ENCODE measurements at places on chromosomes 12 and 14.

- DNase-seq = no peak
These were observed 77.5 kb downstream of the SSPN start for GRCh38 chr12:26272851-26273250.

DNA sequence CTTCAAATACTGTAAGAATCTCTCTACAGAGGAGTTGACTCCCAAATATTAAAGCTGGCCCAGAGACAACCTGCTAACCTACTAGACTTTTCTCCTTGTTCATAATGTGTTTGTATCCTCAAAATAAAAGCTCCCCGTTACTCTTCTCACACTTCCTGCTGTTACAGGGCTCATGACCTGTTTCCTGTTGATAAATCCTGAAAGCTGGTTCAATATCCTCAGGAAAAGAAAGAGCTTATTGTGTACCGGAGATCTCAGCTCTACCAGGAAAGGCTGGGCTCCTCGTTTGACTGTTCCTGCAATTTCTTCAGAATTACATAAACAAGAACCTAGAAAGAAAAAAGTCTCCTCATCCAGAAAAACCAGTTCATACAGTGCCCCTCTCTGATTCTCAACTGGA lies 30.8 kb downstream of the CLEC1A start:
- DNase-seq = no peak

DNA sequence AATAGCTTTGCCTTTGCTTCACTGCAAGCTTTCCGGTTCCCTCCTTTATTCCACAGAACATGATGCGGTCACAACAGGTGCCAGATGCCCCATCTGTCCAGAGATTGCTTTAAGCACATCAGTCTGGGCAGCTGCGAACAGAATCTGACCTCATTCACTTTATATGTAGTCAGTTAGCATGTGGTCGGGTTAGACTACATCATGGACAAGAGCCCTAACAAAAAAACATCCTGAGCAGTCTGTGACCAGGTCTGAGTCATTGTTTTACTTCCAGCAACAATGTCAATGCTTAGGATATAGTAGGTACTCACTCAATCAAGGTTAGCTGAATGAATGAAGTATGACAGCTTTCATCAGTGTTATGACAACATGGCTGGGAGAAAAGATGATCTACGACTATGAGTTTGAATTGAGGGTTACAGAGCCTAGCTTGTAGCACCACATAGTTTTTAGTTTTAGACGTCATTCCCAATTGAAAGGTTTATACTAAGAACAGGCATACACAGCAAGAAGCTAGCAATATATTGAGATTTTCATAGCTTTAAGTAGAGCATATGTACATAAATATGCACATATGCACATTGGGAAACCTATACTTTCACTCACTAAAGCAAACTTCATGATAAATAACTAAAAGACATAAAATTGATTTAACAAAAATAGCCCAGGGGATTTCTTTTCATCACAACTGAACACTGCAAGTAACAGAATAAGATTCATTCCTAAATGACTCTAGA lies 64.2 kb upstream of the TMCC3 start:
- DNase-seq = no peak

DNA sequence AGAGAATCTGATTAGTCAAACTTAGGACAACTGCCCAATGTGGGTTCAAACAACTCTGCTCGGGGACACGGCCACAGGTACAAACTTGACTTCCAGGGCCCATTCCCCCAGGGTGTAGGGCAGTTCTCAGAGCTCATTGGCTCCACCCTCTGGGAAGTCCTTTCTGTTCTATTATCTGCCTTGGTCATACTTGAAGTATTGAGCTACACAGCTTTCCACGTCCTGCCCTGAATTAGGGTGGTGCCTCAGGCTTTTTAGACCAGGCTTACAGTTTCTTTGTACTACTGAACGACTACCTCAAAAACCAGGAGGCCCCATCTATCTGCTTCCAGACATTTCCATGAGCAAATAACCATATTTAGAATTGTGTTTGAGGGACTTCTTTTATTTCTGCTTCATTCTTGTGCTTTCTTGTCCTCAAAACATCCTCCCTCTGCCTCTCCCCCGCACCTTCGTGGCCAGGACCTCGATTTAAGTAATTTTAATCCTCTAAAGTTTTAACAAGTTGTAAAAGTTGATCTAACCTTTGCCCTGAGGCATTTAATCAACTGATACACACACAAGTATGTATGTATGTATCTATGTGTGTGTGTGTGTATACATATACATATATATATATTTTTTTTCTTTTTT lies 281.7 kb upstream of the AMIGO2 start:
- no peak for DNase-seq

DNA sequence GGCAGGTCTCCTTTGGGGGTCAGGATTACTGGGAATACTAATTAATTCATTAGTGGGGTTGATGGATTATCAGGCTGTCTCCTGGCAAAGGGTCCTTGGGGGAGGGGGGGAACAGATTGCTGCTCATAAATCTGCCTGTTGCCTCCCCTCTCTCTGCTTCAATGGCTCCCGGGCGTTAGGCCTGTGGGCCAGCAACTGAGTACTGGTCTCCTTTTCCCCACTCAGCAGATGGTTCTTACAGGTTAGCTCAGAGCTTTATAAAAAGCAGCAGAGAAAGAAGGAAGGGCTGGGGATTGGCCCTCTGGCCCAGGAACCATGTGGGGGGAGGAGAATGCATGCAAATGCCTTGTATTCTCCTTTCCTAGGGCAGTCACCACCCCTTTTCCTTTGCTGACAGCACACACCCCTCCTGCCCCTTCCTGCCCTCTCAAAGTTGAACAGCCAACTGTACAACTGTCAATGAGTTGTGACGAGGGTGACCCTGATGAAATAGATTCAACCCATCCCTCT lies 2.3 kb upstream of the NEUROD4 start:
- DNase-seq = no peak

DNA sequence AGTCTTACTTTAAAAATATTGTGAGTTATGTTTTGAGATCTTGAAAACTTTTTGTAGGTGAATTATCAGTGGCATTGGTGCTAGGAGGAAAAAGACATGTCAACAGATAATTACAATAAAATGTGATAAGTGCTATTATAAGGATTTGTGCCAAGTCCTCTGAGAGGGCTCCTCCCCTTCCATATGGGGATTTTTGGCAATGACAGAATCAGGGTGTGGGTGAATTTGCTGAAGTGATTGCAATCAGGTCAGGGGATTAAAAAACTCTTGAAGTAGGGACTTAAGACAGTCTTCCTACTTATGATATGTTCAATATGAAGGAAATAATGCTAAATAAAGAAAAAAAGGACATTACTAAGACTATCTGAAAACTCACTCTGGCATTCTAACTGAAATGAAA lies 122.5 kb downstream of the SLC15A5 start:
- DNase-seq = no peak

DNA sequence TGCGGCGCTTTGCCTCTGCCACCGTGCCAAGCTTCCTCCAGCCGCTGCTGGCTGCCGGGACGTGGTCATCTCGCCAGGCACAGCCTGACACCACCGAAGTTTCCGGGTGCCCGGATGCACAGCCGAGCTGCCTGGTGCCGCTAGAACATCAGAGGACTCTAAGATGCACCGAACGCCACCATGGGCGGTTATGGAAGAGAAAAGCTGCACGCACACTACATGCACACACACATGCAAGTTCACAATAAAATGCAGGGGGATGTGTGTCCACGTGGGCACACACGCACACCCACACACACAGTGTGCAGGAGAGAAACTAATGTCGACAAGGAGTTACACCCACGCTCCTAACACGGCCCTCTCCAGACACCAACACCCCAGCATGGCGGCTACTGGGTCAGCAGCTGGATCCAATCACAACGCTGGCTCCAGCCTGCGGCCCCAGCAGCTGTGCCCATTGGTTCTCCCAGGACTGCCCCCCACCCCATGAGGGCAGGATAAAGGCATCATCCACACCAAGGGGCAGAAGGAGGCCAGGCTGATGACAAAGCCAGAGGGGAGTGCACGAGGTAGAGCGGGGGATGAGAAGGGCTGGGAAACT lies 82.7 kb downstream of the BCL11B start:
- DNase-seq = no peak

DNA sequence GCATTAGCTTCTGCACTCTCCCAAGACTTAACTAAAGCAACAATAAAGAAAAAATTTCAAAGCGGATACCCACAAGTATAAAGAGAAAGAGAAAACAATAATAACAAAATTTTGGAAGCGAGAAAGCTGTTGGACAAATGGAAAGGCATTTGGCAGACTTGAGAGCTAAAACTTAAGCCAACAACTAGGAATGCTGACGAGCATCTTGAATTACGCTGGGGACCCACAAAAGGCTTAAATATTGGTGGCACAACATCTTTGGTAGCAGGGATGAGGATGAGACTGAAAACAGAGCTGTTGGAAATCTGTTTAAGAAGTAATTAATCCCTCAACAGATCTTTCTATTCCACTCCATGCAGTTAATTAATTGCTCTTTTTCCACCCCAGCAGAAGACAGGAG lies 49.8 kb downstream of the LLPH start:
- DNase-seq = no peak

- no peak for DNase-seq
These were observed 147.6 kb downstream of the PHETA1 start for GRCh38 chr12:111221062-111222026.

- DNase-seq = no peak
These were observed 125.6 kb downstream of the RGS6 start for GRCh38 chr14:72057701-72058285.

GRCh38 chr14:95264271-95264973 lies 55.3 kb downstream of the CLMN start:
- DNase-seq = no peak

- no peak for DNase-seq
These were observed 341.2 kb upstream of the NAV3 start for GRCh38 chr12:77489331-77489970.

DNA sequence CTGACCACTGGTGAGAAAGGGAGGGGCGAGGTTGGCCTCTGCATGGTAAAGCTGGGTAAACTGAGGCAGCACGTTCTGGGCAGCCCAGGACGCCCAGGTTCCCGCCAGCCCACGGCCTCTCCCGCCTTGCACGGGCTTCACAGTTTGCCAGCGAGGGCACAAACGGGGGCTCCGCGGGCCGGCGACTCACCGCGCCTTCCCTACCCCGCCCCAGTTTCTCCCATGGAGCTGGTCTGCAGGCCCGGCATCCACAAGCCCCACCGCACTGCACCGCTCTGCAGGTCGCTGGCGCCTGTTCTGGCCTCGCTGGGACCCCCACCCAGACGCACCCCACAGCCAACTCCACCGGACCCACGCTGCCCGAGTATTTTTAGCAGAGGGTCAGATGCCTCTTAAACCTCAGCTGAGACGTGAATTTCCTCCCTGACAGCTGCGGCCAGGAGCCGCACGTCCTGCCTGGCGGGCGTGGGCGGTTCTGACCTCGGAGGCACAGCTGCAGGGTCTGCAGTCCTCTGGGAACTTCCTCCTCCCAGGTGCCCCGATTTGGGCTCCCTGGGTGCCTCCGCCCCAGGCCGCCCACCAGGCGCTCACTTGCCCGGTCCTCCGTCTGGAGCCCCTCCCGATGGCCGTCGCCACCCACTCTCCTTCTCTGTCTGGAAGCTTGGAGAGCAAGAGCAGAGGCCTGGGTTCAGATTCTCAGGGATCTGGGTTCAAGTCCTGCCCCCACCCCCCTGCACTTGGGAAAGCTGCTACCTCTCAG lies 29.5 kb upstream of the INF2 start:
- DNase-seq = no peak

GRCh38 chr14:86363576-86363975 lies 833.6 kb downstream of the FLRT2 start:
- DNase-seq = no peak

DNA sequence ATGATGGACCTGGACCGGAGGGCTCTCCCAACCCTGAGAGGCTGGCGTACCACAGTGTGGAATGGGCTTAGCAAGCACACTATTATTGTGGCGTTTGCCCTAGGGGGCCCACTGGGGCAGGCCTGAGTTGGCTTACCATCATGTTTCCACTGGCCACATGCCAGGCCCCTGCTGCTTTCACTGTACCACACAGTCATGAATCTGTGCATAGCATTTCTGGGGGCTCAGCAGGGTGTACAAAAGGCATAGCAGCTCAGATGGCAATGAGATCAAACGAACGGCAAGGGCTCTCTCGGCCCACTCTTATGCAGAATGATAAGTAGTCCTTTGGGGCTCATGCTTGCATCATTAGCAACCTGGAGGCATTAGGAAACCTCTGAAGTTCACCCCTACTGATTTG lies 137.0 kb upstream of the HIF1A start:
- DNase-seq = no peak

GRCh38 chr14:66477567-66477966 lies 8.6 kb upstream of the CCDC196 start:
- DNase-seq = no peak

DNA sequence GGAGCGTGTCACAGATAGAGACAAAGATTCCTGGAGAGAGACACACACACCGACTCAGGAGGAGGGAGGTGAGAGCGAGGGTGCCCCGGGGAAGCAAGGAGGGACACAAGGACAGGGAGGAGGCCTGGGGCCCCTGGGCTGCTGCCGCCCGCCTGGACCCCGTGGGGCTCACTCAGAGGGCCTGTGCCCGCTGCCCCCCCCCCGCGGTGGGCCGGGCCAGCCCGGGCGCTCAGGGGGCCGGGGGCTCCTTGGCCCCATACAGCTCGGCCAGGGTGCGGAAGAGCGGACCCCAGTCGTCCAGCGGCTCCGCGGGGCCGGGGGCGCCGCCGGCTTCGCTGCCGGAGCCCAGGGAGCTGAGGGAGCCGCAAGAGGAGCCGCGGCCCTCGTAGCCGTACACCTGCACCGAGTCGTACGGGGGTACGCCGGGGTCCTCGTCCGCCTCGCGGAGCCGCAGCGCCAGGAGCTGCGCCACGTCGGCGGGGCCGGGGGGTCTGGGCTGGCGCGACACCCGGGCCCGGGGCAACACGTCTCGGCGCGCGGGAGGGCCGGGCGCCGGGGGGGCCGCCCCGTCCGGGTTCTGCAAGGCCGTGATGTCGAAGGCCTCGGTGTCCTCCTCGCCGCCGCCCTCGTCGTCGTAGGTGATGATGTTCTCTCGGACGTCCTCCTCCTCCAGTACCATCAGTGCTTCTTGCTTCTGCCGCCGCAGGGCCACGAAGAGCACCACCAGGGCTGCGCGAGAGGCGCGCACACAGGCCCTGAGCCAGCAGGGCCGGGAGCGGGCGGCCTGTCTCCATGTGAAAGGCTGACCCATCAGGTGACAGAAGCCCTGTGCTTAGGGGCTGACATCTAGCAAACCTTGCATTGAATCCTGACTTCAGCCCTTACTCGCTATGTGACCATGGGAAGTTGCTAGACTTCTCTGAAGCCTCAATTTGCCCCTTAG lies 6.0 kb downstream of the PSMB11 start:
- DNase-seq = no peak

- DNase-seq = no peak
These were observed 44.0 kb downstream of the CCER1 start for GRCh38 chr12:90910958-90911357.

- DNase-seq = no peak
These were observed 63.9 kb downstream of the NAV3 start for GRCh38 chr12:77894556-77894955.

DNA sequence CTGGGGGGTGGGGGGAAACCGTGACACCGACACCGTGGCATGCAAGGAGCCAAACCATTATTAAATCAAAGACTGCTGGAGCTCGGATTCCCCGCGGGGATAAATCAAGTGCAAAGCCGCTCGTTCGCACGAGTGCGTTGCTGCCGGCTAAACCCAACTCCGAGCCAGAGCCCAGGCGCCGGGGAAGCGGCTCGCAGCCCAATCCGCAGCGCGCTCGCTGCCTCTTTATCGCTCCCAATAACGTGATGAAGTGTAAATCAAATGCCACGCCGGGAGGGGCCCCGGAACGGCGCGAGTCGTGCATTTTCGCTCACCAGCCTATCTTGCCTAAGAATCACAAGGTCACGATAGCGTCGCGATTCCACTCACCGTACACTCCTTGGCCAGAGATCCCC lies 1.3 kb downstream of the MDGA2 start:
- DNase-seq = no peak
